ENCODE measurements at places on chromosomes 5 and 9.
A peak's percentile ranks its signal among the peaks of the same experiment; 100 is the strongest.

- no peak for DNase-seq
Measured at GRCh38 chr5:66475731-66476130, 120.5 kb upstream of the MAST4 start.

GRCh38 chr5:14743601-14744295 is 79.2 kb downstream of the OTULIN start:
- DNase-seq = no peak

GRCh38 chr5:95794070-95794516 is 28.4 kb downstream of the GLRX start:
- no peak for DNase-seq

GRCh38 chr5:74934949-74935751 is 69.0 kb upstream of the FAM169A start:
- peak; percentile 9 for DNase-seq

- DNase-seq = no peak
Measured at GRCh38 chr5:36365896-36366295, 64.2 kb upstream of the RANBP3L start.

GRCh38 chr9:95696701-95697100 is 178.8 kb upstream of the ERCC6L2 start:
- no peak for DNase-seq

DNA sequence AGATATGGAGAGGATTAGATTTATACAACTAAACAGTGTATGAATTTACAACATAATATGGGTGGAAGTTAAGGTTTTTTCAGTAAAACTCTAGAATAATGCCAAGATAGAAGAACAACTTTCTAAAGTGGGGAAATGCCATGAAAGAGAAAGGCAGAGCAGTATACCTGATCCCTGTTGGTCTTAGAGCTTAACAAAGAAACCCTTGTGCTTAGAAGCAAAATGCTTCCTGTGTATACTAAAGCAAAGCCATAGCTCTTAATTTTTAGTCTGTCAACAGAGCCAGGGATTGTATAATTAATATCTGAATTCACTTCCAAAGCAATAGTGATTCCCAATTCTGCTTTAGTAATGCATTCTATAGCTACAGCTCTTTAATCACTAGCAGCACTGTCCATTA is 14.4 kb downstream of the C9orf85 start:
- DNase-seq = no peak

DNA sequence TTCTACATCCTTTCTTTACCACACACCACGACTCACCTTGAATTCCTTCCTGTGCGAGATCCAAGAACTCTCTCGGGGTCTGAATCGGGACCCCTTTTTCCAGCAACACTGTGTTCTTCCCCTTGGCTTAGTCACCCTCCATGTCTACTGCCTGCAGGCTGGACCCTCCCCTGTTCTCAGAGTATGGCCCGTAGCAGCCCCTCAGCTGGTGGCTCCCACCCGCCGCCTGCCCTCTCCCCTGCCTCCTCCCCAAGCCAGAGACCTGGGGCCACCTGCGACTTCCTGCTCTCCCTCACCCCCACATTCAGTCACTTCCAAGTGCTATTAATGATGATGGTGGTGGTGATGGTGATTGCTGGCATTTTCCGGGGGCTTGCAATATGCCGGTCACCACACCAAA is 6.5 kb upstream of the IL4 start:
- no peak for DNase-seq

DNA sequence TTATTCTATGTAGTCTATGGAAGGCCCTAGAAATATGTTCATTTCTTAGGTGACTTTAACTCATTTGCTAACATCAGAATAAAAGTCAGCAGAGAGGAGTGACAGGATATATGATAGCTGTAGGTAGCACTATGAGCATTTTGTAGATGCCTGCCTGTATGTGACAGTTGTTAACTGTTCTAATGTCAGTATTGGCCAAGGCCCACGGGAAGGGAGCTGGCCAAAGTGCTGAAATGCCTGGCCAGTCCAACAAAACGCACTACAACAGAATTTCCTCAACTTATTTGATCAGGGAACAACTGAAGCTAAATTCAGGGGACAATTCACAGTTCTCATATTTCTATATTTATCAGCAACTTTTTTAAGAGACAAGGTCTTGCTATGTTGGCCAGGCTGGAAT is 20.8 kb downstream of the SV2C start:
- no peak for DNase-seq

DNA sequence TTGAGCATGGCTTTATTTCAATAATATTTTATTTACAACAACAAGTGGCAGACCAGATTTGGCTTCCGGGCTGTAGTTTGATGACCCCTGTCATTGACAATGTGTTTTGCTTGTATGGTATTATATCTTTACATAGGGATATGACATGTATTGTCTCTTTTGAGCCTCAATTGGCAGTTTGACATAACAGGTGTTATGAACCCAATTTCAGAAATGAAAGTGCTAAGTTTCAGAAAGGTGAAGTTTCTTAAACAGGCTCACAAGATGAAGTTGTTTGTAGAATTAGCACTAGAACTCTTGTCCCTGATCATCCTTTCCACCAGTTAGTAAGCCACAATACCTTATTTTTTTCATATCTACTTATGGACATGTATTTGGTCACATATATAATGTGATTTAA is 303.0 kb upstream of the GRIA1 start:
- DNase-seq = no peak

All from stimulated activated effector memory CD8-positive, alpha-beta T cell treated with anti-CD3 and anti-CD28 coated beads, Interleukin-12 subunit alpha, Interleukin-12 subunit beta, amount 100 ng/mL, for 72 hours (primary cell).